WERI-Rb-1 (cell line): ENCODE measurements at places on chromosomes 16 and 17.

- DNase-seq, result no peak
Observed at GRCh38 chr16:55369151-55369550, 45.1 kb downstream of the IRX6 start.

- DNase-seq, result no peak
Observed at GRCh38 chr17:36923814-36924221, 13.5 kb upstream of the LHX1 start.

DNA sequence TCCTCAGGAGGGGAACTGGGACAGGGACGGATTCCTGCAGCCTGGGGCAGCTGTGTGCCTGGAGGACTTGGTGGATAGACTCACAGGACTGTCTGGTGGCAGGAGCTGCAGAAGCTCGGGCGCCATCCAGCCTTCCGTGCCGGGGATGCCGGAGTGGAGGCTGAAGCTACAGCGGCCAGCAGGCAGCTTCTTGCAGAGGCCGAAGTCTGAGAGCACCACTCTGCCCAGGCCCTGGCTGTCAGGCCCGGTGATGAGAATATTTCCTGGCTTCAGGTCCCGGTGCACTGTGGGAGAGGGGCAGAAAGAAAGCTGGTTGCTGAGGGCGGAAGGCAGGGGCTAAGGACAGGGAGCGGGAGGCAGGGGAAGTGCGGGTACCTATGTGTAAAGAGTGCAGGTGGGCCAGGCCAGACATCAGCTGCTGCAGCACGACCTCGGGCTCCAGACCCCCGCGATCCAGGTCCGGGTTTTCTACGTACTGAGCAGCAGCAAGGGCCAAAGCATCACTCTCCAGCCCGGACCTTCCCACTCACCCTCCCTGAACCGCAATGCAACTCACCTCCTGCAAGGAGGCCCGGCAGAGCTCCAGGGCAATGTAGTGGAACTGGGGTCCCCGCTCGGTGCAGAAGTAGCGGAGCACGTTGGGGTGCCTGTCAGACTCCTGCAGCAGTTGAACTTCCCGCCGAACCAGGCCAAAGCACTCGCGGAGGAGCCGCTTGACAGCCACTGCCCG lies 16.1 kb downstream of the PLK1 start:
- DNase-seq, result peak; percentile 57

DNA sequence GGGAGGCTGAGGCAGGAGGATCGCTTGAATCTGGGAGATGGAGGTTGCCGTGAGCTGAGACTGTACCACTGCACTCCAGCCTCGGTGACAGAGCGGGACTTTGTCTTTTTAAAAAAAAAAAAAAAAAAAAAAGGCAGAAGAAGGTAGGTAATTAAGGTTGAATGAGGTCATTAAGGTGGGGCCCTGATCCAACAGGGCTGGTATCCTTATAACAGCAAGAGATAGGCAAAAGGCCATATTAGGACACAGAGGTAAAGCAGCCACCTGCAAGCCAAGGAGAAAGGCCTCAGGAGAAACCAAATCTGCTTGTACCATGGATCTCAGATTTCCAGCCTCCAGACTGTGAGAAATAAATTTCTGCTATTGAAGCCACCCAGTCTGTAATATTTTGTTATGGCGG lies 60.3 kb downstream of the SPAG9 start:
- DNase-seq, result no peak

GRCh38 chr16:81491541-81492188 lies 47.1 kb downstream of the CMIP start:
- DNase-seq, result peak; percentile 10

DNA sequence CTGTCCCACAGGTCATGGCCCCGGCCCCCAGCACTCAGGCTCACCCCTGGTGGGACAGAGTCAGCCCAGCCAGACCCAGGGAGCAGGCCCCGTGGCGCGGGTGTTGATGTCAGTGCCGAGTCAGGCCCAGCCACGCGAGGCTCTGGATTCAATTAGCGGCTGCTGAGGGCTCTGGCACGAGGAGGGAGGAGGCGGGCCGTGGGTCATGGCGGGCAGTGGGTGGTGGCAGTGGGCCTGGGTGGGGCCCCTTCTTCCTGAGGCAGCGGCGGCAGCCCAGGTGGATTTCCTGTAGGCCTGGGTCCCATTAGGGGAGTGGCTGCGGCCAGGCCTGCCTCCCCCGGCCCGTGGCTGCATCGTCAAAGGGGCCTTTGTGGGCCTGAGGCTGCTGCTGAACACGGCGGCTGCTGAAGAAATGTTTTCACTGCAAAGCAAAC lies 12.9 kb downstream of the VASN start:
- no peak for DNase-seq

GRCh38 chr17:47800686-47801085 lies 20.9 kb downstream of the OSBPL7 start:
- DNase-seq, result no peak

- DNase-seq, result no peak
Observed at GRCh38 chr17:19291646-19292376, 54.6 kb downstream of the EPN2 start.

DNA sequence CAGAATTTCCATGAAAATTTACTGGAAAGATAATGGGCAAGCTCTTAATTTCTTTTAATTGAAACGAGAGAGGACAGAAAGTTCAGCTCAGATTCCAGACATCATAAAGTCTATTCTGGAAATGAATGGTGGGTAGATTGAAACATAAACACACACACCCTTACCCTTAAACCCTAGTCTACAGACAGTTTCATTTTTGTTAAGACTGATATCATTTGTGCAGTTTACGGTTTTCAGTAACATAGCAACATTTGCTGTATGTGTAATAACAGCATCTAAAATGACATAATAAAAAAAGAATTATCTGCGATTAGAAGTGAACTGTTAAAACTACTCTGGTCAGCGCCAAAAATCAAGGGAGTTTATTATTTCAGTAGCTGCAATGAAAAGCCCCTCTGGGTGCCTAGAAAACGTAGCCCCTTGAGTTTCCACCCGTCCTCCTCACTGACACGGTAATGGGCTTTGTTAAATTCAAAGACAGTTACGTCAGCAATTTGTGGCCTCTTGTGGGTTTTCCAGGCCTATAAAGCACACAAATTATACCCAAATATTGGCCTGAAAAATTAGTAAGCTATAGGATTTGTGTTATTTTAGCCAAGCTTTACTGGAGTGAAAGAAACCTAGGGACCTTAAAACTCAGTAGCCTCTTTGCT lies 520.6 kb upstream of the SOX9 start:
- no peak for DNase-seq

DNA sequence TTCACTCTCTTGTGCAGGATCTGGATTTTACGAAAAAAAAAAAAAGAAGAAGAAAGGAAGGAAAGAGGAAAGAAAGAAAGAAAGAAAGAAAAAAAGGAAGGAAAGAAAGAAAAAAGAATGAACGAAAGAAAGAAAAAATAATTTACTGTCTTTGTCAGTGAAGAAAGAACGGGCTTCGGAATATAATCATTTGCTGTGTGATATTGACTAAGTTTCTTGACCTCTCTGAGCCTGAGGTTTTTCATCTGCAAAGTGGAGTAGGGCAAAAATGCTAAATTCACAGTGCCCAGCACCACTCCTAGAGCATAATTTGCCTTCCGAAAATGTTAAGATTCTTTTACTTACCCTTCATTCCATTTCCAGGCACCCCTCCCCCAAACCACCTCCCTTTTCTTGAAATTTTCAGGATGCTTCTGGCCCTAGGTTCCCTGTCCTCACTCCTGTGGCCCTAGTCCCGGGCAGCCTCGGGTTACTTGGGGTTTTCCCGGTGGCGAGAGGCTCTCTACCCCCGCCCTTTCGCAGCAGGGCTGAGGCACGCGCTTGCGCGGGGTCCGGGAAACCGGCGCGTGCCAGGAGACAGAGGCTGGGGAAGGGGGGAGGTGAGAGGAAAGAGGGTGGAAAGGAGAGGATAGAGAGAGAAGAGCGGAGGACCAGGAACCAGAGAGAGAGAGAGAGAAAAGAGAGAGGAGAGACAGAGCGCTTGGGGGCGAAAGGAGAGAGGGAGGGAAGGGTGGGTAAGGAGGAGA lies at the start of gene CNTNAP1:
Gene CNTNAP1, plus strand, starts transcription at position 556 of the 746 bp plus-strand sequence. CDS start 299 bp downstream, outside the sequence.
- DNase-seq, result peak; percentile 91

GRCh38 chr16:84616515-84616914 lies 1.4 kb downstream of the COTL1 start:
- DNase-seq, result no peak

DNA sequence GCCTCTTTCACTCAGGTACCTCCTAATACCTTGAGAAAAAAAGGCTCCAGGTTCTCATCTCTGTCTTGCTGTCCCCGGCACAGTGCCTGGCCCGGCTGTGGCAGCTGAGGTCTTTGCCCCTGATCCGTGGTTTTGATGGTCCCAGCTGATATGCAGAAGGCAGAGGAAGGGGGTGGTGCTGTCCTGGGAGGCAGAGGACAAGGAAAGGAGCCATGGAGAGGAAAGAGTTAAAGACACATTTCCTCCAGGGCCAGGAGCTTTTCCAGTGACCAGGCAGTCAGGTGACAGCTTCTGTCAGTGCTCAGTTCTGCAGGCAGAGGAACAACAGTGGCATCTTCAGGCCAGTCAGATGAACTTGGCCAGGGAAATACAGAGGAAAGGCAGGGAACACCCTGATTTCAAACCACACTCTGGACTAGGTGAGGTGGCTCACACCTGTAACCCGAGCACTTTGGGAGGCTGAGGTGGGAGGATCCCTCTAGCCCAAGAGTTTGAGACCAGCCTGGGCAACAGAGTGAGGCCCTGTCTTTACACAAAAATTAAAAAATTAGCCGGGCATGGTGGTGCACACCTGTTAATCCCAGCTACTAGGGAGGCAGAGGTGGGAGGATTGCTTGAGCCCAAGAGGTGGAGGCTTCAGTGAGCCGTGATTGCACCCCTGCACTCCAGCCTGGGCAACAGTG lies 3.3 kb upstream of the COG1 start:
- DNase-seq, result peak; percentile 92

DNA sequence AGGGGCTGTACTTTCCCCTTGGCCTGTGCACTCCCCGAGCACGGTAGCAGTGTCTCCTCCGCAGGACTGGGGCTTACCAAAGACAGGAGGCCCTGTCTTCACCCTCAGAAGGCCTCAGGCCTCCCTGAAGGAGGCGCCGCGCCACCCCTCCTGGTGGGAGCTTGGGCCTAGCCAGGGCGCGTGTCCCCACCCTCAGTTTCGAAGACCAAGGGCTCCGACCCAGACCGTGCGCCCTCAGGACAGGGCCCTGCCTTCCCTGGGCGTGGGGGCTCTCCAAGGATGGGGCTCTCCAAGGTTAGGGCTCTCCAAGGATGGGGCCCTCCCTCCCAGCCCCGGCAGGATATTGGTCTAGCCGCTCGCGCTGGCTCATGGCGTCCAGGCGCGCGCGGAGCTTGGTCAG lies 11.8 kb downstream of the PLCD3 start:
- no peak for DNase-seq

DNA sequence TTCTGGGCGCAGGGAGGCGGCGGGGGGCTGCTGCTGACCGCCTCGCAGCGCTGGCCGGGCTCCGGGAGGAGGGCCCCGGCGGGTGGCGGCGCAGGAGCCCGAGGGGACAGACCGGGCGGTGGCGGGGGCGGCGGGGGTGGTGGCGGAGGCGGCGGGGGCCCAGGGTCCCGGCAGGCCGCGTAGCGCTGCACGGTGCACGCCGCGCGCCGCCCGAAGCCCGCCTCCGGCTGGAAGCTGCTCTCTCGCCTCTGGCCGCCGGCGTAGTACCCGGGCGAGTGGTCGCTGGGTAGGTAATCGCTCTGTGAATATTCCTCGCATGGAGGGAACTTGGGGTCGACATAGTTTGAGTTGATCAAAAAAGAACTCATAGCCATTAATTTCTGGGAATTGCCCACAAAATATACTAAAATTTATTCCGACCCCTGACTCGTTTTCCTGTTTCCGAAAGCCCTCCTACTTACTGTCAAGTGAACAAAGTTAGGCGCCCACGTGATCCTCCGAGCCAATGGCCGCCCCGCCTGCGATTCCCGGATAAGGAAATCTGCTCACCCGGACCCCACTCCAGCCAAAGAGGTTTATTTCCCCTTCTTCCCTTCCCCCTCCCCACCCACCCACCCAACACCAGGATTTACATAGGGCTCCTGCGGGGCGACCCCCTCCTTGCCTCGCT lies at the start of gene HOXB4:
Gene HOXB4, minus strand, starts transcription at position 405 of the 670 bp plus-strand sequence. Its CDS starts 31 bp downstream, at position 374.
- peak; percentile 70 for DNase-seq

GRCh38 chr17:57662041-57662440 lies 83.1 kb downstream of the CCDC182 start:
- DNase-seq, result no peak

DNA sequence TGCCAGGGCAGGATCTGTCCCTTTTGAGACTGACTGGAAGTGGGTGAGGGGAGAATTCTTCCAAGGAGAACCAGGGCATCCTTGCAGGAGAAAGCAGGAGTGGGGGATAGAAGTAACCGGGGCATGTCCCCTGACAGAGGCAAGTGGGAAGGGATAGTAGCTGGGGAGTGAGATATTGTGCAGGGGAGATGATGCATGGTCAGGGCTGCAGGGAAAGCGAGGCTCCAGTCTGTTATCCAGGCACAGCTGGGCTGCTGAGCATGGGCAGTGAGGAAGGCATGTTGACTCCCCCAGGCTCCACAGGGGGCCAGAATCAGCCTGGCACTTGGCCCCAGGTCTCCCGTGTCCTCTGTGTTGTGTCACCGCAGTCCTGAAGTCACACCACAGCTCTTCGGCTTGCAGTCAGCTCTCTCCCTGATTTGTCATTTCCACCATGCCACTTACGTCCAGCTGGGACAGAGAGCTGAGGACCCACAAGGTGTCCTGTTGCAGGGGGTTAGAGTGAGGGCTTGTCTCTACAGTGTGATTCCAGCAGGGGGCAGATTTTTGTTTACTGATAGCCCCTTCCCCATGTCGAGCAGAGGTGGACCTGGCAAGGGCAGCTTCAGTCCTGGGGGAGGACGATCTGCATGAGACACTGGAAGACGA lies 40.9 kb downstream of the B9D1 start:
- DNase-seq, result no peak

GRCh38 chr16:85430523-85431421 lies 182.3 kb upstream of the GSE1 start:
- DNase-seq, result peak; percentile 70

DNA sequence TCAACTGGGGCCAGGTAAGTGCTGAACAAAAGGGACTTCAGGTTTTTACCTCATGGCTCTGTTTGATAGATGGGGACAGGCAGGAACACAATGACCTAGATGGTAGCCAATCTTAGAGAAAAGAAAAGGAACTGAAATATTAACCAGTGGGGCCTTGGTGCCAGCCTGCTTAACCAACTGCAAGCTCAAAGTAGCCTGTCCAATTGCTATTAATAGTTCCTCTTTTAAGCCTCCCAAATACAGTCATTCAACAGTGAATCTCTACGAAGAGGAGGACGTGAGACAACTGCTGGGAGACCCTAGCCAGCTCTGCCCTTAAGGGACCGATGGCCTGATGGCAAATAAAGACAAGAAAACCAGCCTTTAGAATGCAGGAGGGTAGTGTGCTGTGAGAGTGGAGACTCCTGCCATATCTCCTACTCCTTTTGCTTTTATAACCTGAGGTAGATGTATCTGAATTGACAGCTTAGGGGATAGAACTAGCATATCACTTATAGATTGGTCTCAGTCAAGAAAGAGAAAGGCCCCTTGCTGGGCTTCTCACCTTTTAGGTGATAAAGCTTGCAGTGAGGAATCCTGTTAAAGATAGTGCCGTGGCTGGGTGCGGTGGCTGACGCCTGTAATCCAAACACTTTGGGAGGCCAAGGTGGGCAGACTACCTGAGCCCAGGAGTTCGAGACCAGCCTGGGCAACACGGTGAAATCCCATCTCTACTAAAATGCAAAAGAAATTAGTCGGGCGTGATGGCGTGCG lies 28.3 kb downstream of the ARSG start:
- DNase-seq, result no peak

- no peak for DNase-seq
Observed at GRCh38 chr16:2476345-2476720, 1.4 kb downstream of the TBC1D24 start.

- DNase-seq, result no peak
Observed at GRCh38 chr17:15928286-15928785, 16.6 kb upstream of the ADORA2B start.
